ENCODE measurements at places on chromosomes 1 and 21. TPM values are rescaled to one million over a fixed set of nuclear protein-coding genes. Genes with fewer than 3 reads are reported as not detected.

- peak; percentile 31 for DNase-seq
Observed at GRCh38 chr1:15757575-15758342, 836 bp upstream of the FBLIM1 start.

DNA sequence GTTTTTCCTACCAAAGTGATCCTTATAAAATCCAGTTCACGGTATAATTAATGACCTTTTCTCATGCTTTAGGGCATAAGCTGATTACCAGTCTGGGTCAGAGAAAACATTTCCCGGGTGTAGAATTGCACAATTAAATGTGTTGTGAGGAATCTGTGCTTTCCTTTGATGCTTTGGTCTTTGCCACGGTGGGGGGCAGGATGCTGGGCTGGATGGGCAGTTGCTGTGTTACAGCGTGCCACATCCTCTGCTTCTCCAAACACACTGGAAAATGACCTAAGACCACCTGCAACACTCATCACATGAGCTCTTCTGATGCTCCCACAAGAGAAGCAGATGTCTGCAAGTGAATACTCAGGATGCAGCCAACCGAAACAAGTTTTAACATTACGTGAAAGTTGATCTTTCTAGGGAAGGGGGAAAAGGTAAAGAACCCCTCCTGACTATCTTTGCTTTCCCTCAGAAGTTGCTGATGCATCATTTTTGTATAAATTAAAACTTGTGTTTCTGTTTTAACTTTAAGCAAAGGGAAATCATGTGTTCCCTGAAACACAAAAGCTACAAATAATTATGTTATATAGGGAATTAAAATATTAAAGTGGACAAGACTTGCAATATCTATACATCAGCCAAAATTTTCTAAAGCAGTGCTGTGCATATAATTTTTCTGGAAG lies 515.3 kb upstream of the NR5A2 start:
- DNase-seq = no peak

CCDC190 gene
- not detected for total RNA-seq

DNA sequence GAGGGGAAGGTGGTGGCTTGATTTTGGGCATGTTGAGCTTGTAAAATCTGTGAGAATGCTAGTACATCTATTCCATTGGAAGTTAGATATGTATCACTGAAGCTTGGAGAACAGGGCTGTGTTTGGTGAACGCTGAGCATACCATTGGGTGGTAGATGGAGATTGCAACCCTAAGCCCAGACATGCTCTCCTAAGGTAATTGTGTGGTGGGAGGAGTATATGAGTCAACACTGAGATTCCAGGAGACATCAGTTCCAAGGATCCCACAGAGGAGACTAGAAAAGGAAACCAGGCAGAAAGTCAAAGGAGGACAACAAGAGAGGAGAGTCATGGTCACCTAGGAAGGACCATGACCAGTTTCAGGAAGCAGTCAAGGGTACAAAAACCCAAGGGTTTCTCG lies 60.4 kb downstream of the KIF21B start:
- DNase-seq = no peak

- no peak for DNase-seq
Observed at GRCh38 chr21:31529406-31529805, 130.1 kb upstream of the SOD1 start.

OR2T33 gene
- not detected for total RNA-seq

DNA sequence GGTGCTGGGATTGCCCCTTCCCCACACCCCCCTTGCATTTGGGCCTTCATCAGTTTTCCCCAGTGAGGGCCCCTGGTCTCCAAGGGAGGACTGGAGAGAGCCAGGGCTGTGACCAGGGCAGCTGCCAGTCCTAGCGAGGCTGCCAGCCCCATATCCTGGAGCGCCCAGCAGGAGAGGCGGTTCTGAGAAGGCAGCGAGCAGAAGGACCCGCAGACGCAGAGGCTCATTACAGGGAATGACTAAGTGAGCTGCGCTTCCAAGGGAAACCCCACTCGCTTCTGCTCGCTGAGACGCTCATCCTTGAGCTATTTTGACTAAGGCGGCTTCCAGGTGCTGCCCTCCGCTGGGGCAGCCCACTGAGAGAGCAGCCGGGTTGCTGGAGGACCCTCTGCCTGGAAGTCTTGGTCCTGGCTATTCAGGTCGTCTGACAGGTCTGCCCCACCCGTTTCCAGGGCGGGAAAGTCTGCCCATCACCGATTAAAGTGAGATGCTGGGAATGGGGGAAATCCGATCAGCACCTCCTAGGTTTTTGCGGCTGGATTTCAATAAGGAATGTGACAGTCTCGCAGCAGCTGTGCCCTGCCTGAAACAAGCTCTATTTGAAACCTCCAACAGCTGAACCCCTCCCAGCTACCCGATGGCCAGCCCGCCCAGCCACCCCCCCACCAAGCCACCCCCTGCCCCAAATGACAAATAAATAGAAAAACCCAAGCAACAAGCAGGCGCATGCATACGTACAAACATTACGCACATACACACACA lies 2.8 kb downstream of the KCNN3 start:
- no peak for DNase-seq

DNA sequence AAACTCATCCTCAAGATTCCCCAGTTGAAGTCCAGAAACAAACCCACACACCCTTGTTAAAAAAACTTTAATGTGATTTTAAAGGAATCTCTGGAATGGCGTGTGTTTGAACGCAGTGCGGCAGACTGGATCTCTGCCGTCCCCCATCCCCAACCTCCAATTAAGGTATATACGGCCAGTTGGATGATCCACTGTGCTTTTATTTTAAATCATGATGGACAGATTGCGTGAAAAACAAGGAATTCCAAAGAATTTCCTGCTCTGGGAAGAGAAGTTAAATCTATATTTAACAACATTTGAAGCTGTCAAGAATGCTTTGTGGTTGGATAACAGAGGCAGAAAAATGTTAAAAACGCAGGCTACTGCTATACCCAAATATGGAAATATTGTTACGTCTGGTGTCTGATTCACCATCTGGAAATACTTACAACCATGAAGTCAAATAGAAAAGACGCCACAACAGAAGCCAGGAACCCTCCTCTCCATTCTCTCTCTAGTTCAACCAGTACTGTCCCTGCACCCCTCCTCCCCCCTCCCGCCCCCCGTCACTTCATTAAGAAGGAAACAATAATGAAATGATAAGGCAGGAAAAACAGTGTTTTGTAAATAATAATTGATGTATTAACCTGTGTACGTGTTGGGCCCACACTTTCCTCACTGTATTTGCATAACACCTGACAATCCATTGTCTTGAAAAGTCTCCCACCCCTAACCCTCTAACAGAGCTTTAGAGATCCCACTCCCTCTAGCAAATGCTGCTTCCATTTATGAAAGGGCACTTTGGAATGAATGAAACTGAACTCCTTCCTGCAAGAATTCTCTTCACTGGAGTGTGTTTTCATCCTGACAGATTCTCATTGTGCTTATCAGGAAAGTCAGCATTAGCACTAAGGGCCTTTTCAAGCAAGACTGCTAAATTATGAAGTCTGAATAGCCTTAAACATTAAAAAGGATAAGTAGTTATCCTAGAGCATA lies 2.0 kb upstream of the CCN1 start:
- DNase-seq = no peak

TAF12 gene
- 19.1 TPM for total RNA-seq

- DNase-seq = no peak
Observed at GRCh38 chr1:220810963-220811362, 24.2 kb downstream of the MTARC1 start.

- DNase-seq = no peak
Observed at GRCh38 chr1:150309758-150310508, 11.4 kb upstream of the PRPF3 start.

MX2 gene
- 64.3 TPM for total RNA-seq

GRCh38 chr1:31834501-31834900 lies 18.7 kb upstream of the SPOCD1 start:
- DNase-seq = no peak

DNA sequence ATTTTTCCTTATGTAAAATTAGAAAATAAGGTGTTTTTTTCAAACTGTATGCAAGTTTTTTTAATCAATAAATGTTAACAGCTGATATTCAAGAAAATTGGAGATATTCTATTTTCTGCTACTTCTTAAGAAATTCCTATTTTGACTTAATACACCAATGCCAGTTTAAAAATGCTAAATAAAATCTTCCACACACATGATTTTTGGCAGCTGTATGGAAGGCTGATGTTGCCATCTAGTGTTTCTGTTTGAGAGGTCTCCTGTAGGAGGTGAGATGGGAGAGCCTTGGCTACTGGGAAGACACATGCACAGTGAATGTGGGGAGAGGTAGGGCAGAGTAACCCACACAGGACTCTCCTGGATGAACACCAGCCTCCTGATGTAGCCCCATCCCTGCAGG lies 29.2 kb upstream of the OR2B11 start:
- DNase-seq = peak; percentile 66

GRCh38 chr1:54919367-54920359 lies 32.7 kb upstream of the DHCR24 start:
- DNase-seq = no peak

GRCh38 chr1:156895927-156896326 lies 2.4 kb downstream of the PEAR1 start:
- DNase-seq = no peak

DNA sequence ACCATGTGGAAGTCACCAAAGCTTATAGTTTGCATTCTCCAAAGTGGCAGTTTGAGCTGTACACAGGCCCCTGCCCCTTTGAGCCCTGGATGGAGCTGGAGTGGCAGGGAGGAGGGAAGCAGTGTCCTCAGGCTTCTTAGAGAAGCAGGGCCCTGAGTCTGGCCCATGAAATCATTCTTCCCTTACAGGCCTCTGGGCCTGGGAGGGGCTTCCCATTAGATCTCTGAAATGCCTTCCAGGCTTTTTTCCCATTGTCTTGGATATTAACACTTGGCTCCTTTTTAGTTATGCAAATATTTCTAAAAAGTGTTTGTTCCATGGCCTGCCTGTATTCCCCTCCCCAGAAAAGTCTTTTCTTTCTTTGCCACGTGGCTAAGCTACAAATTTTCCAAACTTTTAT lies 10.0 kb upstream of the TRIM67 start:
- DNase-seq = no peak

GRCh38 chr1:26132834-26133167 lies 21.2 kb downstream of the PDIK1L start:
- DNase-seq = no peak

TACSTD2 gene
- not detected for total RNA-seq

DNA sequence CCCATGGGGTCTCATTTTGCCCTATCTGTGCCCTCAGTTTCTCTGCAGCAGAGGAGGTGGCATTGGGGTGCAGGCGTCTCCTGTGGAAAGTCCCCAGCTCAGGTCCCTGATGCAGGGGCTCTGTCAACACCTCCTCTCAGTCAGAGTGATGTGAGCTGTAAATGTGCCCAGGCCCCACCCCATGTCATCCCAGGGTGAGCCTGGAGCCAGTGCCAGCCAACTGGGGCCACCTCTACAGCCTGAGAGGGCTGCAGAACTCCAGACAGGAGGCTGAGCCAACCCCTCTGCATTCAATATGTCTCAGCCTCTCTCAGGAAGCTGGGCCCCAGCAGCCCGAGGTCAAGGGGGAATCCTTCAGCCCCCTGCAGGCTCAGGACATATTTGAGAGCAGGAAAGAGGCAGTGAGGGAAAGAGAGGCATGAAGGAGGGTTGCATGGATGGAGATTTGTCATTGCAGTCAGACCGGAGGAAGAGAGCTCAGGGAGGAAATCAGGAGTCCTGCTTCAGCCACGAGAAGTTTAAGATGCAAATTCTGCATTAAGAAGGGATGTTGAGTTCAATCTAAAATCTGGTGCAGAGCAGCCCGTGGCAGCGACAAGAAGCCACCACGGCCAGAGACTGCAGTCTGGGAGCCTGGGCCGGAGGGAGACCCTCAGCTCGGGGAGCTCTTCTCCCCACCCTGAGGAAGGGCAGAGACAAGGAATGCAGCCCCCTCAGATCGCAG lies 288.2 kb upstream of the VAMP3 start:
- no peak for DNase-seq

CTSK gene
- 5.3 TPM for total RNA-seq

- DNase-seq = no peak
Observed at GRCh38 chr1:234915924-234916675, 212.5 kb downstream of the TOMM20 start.

ACKR1 gene
- total RNA-seq = not detected

DNA sequence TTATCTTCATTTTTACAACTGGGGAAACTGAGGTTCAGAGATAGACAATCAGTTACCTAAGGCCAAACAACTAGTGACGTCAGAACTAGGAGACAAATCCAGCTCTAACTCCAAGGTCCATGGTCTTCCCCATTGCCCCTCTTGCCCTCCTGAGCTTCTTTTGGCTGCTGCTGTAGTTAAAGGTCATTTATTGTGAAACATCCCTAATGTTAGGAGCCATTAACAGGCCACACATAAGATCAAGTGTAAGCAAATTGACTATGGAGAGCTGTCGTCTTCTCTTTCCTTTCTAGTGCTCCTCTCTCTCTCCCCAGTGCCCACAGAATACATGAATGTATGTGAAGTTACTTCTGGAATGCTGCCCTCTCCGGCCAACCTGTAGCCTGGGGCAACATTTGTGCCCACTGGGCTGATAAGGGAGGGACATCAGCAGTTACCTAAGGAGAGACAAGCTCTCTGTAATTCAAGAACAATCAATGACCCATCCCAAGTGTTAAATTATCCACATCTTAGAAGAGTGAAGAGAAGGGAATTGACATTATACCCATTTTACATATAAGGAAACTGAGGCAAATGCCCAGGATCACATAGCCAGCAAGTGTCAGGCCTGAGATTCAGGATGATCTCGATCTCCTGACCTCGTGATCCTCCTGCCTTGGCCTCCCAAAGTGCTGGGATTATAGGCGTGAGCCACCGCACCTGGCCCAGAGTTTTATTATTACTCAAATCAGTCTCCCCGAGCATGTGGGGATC lies 40.1 kb downstream of the PTAFR start:
- DNase-seq = no peak

NTMT2 gene
- not detected for total RNA-seq

MED8 gene
- 30.0 TPM for total RNA-seq

DNA sequence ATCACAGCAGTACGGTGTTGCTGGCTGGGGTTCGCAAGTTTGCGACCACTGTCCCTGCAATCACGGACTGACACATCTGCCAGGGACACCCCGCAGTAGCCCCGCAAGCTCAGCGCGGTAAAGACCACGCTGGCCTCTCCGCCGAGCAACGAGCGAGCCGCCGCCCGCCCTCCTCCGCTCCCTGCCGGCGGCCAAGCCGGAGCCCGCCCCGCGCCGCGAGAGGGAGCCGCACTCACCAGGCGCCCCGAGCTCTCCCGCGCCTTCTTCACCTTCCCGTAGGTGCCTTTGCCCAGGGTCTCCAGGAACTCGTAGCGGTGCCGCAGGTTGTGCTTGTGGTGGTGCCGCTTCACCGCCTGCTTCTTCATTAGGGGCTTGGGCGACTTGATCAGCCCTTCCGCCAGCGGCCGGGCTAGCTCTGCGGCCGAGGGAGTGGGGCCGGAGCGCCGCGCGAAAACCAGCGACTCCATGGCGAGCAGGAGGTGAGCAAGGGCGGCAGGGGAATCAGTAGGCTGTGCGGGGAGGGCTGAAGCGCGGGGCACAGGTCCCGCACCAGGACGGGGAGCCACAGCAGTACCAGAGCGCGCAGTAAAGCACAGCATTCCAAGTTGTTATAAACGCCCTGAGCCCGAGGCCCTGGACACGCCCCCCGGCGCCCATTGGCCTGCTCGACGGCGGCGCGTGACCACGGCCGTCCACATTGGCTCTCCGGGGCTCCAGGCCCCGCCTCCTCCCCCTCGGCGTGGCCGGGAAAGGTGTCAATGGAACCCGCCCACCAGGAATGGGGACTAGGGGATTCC lies at the start of gene NUAK2:
Gene NUAK2, minus strand, starts transcription at position 584 of the 797 bp plus-strand sequence. Its CDS starts 117 bp downstream, at position 467.
- DNase-seq = peak; percentile 89

Data from B cell (primary cell).